ENCODE measurements at places on chromosomes 16 and 17. TPM values are rescaled to one million over a fixed set of nuclear protein-coding genes. Genes with fewer than 3 reads are reported as not detected.

Gene LITAFD
- total RNA-seq, result not detected

Gene IRX3
- 5.5 TPM for total RNA-seq

Gene HGS
- total RNA-seq, result 216 TPM

Gene HSD17B2
- total RNA-seq, result not detected

Measured in A549 treated with CORT108297 at 1 μM for 4 hours (cell line).